Stimulated activated CD4-positive, alpha-beta T cell treated with anti-CD3 and anti-CD28 coated beads, TNF-alpha, amount 100 ng/mL, for 1 hour (primary cell): ENCODE measurements at places on chromosomes 13 and 19.

DNA sequence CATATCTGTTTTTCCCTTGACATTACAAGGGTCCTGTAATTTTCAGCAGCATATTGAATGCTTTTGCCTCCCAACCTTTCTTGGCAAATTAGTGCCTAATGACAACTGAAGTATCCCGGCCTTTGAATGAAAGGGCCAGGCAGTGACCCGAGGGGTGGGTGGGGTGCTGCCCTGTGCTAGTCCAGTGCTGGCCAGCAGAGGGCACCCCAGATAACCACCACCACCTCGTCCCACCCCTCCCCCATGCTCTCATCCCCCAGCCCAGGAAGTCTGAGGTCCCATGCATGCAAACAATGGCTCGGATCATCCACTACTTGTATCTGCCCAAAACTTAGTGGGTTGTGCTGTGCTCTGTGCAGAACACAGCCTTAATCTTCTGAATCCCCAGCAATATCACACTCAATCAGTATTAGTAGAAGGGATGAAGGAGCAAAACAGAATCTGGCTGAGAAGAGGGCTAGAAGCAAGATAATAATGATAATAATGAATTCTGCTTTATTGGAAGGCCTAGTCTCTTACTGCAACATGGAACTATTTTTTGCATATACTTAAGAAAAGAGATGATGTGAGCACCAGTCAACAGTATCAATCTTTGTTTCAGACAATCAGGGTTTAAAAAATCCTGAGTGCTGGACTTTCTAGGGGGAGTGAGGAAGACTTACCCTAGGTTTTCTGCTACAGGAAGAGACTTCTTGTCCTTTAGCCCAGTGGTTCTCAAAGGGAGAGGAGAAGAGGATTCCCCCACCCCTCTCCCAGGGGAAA, 3.8 kb downstream of the ATP12A start:
- peak; percentile 17 for DNase-seq

DNA sequence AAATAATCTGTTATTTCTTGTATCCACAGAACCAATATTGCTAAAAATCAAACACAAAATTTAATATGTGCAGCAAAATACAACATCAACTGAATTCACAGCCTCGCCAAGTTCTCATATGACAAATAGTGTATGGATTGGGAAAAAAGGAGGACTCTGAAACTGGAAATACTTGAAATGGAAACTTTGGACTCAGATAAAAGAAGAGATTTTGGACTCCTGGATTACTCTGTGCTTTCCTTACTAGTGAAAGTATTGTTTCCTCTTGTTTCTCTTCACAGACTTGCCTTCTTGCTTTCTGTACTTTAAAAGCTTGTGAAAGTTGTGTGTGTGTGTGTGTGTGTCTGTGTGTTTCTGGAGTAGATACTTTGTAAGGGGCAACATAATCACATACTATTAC, 1596.3 kb downstream of the PCDH9 start:
- DNase-seq: no peak

GRCh38 chr13:36917311-36917710, 2.7 kb downstream of the SMAD9 start:
- DNase-seq: no peak

DNA sequence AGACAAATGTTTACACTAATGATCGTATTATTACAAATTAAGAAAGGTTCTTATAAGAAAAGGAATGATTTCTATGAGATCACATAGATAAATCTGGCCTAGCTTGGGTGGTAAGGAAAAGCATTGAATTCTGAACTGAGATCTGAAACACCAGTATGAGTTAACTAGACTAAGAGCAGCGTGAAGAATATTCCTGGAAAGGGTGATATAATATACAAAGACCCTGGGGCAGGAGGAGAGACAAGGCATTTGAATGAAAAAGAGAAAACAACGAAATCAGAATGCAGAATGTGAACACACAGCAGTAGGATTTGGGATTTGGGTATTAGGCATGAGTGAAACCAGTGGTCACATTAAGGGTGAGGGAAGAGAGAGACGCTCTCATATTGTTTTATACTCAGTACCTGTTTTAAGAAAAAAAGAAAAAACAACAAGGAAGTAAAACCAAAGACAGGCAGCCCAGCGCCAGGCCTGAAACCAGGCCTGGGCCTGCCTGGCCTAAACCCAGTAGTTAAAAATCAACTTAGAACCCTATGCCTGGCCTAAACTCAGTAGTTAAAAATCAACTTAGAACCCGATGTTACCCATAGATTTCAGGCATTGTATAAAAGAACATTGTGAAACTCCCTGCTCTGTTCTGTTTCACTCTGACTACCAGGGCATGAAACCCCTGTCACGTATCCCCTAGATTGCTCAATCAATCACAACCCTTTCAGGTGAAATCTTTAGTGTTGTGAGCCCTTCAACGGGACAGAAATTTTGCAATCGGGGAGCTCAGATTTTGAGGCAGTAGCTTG, 287.1 kb downstream of the ITGBL1 start:
- DNase-seq: no peak

DNA sequence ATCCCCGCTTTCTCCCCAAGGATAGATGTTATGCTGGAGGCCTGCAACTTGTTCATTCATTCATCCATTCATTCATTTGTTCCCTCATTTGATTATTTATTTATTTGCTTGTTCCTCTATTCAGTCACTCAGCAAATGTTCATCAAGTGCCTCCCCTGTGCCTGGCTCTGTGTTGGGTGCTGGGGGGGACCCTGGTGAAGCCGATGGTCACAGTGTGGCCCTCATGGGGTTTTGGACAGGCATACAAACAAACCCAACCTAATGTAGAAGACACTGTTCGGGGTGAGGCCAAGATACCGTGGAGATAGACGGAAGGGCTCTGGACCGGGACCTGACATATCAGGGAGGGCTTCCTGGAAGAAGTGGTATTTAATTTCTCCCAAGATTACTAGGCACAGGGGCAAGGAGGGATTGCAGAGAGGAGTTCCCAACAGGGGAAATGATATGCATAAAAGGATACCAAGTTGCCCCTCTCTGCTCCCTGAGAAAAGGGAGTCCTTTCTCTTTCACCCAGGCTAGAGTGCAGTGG, 58.1 kb downstream of the ZNF536 start:
- DNase-seq: no peak

GRCh38 chr13:102402290-102402689, 442 bp upstream of the FGF14 start:
- DNase-seq: no peak

DNA sequence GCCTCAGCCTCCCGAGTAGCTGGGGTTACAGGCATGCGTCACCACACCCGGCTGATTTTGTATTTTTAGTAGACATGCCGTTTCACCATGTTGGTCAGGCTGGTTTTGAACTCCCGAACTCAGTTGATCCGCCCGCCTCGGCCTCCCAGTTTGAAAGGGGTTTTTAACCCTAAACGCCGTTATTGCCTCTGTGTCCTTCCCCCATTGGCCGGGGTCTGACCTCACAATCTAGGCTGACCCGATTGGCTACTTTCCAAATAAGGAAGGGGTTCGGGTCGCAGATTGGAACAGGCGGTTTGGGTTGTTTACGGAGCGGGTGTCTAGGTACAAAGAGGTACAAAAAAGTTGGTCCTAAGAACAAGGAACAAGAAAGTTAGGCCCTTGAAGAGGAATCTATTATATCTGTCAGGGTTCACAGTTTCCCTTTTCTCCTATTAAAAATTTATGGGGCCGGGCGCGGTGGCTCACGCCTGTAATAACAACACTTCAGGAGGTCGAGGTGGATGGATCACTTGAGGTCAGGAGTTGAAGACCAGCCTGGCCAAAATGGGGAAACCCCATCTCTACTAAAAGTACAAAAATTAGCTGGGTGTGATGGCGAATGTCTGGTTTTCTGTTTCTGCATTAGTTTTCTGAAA, 1.0 kb downstream of the ZNF253 start:
- peak; percentile 24 for DNase-seq

- DNase-seq: no peak
Measured at GRCh38 chr13:64482373-64482772, 2747.8 kb downstream of the PCDH9 start.

GRCh38 chr19:12095111-12095790, 30.7 kb downstream of the ZNF844 start:
- DNase-seq: no peak

DNA sequence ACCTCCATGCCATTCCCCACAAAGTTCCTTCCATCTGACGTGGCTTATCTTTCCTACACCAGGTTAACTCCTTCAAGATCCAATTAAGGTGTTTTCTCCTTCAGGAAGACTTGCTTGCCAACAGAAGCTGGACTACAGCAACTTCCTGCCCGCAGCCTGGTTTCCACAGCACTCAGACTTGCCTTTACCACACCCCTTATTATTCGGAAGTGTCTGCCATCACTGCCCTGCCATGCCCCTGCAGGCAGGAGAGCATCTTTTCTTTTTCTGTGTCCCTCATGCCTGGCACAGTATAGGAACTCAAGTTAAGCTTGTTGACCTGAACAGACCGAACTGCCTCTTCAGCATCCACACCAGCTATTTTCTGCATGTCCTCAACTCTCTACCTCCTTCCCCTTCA, 168.0 kb downstream of the FOXO1 start:
- no peak for DNase-seq

DNA sequence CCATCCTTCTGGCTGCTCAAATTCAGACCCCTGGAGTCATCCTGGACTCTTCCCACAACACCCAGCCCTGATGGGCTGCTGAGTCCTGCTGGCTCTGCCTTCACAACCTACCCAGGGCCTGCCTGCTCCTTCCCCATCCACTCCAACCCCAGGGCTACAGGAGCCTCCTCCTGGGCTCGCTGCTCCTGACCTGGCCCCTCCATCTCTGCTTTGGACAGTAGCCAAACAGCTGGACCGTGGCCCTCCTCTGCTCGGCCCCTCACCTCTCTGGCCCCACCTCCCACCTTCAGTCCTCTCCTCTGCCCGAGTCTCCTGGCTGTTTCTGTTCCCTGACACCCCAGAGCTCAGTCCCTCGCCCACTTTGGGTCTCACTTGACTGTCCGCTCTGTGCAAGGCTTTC, 66.7 kb downstream of the CEBPG start:
- DNase-seq: no peak

DNA sequence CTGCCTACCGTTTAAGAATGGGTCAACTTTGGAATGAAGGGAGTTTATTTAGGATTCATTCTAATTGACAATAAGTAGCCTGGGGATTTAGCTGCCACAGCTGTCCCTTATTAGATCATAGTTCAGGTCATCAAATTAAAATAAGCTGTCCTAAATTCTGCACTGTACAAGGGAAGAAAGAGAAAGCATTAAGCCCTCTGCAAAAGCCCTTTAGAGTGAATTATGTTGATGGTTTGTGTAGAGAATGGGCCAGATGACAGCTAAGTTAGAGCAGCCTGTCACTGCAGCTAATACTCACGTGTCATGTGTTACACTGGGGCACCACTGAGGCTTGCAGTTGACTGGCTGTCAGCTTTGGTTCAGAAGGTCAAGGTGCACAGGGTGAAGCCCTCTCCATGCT, 737.1 kb upstream of the SLC10A2 start:
- DNase-seq: no peak

DNA sequence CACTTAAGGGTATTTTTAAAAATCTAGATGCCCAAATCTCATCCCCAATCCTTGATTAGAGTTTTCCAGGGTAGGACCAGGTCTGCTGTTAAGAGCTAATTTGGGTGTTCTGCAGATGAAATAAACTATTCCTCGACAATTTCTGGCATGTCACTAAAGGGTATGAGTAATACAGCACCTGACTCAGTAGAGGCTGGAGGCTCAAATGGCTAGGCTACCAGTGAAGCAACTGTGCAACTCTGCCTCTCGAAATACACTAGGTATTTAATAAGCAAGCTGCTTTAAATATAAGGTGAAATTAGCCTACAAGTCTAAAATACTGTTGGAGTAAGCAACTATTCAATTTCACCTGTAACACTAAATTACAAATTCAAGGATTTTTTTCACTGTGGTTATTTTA, 1.5 kb downstream of the RNF6 start:
- no peak for DNase-seq

DNA sequence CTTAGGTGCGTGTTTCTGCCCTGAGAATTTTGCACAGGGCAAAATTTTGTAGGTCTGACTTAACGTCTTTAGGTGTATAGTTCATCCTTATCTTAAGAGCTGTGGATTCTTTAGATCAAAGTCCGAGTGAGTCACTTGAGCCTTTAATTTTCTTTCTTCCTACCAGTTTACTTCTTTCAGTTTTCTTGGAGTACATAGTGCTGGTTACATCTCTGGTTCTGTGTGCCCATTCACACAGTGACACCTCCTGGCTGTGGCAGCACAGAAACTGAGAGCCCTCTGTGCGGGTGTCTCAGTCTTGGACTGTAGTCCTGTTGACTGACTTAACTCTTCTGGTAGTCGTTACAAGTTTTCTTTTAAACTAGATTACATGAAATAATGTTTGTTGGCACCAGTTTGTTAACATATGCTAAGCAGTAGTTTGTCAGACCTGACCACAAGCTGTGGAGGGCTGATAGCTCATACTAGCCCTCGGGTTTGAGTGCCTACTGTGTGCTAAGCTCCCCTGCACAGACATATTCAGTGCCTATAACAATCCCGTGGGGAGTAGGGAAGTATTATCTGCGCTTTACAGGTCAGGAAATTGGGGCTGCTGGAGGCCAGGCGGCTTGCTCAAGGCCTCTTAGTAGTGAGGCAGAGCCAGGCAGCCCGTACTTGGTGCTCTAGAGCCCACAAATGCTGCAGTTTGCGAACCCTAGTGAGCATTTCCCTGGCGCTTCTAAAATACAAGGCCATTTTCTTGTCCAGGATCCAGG, 1.6 kb downstream of the GATAD2A start:
- DNase-seq: no peak

DNA sequence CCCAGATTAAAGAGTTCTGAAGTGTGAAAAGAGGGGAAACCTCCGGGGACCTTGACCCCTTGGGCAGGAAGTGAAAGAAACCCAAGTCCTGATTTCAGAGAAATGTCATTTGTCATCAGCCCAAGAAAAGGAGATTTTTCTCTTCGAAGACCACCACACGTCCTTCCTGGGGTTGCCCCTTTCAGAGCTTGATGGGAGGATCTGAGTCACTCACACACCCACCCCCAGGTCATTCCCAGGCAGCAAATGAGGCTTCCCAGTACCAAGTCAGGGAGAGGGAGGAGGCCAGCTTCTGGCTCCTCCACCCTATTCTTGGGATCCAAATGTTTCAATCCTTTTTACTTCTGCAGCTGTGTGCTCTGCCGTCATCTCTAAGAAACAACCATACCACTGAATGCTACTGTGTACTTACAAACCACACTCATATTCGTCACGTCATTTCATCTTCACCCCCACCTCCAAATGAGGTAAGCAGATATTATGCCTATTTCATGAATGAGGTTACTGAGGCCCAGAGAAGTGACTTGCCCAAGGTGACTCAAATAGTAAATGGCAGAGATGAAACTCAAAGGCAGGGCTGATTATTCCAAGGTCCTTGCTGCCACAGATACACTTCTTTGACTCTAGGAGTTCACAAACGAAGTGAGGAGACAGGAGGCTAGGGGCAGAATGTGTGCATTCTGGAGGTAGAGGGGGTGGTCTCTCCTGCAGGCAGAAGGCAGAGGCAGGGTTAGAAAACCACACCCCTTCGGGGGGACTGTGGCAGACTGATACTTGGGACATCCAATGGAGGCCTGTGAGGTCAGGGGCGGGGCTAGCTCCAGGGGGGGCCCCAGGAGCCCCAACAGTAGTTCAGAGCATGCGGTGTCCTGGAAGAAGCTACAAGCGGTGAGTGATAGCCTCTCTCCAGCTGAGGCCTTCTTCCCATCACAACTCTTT, 5.0 kb upstream of the KMT2B start:
- no peak for DNase-seq

- DNase-seq: peak; percentile 60
Measured at GRCh38 chr19:46728693-46729339, 11.9 kb upstream of the PRKD2 start.

GRCh38 chr13:46179491-46179908, 2.5 kb downstream of the LCP1 start:
- peak; percentile 57 for DNase-seq
